Glutamatergic neuron (in vitro differentiated cells): ENCODE measurements at places on chromosomes 3 and 15.
A peak's percentile ranks its signal among the peaks of the same experiment; 100 is the strongest.

GRCh38 chr3:39754549-39754948 lies 54.9 kb upstream of the MYRIP start:
- no peak for DNase-seq

DNA sequence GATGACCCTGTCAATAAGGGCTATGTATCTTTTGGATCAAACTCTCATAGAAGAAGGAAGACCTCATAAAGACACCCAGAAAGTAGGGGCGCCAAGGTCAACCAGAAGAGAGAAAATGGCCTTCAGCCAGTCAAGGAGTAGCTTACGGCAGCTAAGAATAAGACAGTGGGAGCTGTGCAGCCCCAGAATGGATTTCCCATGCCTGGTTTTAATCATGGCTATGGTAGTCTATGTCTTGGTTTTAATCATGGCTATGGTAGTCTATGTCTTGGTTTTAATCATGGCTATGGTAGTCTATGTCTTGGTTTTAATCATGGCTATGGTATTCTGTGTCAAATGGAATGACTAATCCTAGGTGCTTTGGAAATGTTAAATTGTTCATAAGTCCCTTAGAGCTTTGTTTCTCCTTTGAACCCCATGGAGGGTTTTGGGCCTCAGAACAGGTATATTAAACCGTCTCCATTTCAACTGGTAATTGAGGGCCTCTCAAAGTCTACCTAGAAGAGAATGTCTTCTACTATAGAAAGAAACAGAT lies 742.0 kb upstream of the CFAP20DC start:
- no peak for DNase-seq

- peak; percentile 74 for DNase-seq
These were observed 515 bp downstream of the EIF4G1 start for GRCh38 chr3:184314700-184315542.

DNA sequence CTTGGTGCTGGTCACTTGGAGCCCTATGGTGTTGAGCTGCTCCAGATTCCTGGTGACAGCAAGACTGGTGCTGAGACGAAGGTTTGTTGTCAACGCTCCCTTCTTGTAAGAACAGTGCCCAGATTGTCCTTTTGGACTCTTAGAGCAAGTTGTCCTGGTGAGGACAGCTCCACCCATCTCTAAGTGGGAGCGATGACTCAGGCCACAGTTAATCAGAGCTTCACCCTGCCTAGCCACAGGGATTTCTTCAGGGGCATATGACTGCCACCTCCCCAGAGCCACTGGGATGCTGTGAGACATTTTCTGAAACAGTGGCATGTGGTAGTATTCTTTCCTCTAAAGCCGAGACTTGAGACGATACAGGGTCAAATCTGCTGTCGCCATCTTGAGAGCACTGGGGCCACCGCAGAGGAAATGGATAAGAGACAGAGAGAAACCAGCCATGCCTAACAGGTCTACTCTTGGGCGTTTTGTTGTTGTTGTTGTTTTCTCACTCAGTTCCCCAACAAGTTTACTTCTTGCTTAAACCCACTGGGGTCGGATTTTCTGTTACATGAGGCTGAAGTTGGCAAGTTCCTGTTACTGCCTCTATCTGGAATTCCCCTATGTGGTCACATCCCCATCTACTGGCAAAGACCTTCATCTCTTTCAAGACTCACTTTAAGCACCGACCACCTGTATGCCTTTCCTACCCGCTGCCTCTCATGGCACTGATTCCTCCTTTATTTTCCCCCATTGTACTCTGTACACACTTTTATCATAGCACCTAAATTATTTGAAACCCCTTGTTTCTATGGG lies 16.0 kb upstream of the PCOLCE2 start:
- DNase-seq, result no peak

- no peak for DNase-seq
These were observed 7.3 kb downstream of the VGLL4 start for GRCh38 chr3:11636394-11636770.

GRCh38 chr15:77864211-77865105 lies 213.1 kb downstream of the TBC1D2B start:
- DNase-seq, result no peak

DNA sequence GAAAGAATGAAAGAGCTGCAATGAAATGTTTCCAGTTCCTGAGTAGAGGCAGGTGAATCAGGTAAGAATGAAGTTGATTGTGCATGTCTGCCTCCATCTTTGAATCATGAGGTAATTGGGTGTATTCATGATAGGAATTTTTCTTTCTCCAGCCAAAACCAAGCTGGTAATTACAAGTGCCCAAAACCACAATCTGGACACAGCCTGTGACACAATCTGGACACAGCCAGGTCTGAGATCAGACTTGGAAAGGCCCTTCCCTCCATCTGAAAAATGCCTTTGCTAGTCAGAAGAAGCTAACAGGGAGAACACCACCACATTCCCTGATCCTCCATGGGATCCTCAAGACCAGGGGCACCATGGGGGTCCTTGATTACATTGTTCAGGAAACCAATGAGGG lies 338.5 kb upstream of the THBS1 start:
- no peak for DNase-seq

DNA sequence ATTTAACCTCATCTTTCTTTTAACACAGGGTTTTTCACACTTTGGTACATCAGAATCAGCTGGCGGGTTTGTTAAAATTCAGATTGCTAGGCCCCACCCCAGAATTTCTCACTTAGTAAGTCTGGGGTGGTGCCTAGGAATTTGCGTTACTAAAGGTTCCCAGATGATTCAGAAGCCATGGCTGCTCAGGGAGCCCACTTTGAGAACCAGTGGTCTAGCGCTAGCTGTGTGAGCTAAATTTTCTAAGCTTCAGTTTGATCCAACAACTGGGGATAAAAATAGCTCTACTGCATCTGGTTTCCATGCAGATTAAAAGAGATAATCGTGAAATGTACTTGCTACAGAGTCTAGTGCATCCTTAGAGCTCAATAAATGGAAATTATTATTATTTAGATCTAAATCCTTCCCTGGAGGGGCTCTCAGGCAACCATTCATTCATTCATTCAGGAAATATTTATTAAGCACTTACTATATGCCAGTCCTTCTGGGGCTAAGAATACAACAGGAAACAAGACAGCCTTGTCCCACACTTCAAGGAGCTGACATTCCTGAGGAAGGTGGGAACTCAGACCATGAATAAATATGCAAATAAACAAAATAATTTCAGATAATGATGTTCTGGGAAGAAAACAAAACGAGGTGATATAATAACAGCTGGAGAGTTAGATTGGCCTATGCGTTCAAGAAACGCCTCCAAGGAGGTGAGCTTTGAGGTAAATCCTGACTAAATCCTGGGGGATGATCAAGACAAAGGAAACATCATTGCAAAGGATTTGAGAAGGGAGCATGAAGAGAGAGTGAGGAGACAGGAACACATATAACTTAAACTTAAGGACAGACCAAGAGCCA lies 3.9 kb upstream of the CIDEC start:
- DNase-seq, result no peak

- DNase-seq, result no peak
These were observed 108.4 kb upstream of the TUSC7 start for GRCh38 chr3:116601206-116601605.

DNA sequence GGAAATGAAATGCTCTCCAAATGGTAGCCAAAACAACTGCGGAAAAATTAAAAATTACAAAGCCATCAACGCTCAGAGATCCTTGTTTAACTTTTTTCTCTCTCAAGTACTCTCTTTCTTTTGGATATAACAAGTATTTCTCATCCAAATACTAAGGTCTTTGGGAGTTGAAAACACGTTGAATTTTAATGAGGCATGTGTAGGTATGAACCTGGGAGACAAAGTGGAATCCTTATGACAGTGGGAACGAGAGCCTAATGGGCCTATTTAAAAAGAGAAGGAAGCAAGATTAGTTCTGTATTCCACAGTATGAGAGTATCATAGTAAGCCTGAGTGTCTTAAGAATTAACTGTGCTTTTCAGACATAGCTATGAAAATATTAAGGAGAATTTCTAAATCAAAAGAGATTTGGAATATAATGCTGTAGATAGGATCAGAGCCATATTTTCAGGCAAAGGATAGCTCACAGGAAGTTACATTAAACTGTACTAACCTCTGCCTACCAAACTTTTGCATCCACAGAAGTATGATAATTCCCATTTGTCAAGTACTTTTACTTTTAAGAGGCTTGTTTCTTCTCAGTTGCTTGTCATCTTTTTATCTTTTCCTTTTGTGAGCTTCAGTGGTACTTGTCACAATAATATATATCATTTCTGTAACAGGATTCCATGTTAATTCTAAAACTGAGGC lies 759 bp downstream of the CD96 start:
- DNase-seq, result no peak
